ENCODE measurements at places on chromosomes 4 and X. TPM values are rescaled to one million over a fixed set of nuclear protein-coding genes. Genes with fewer than 3 reads are reported as not detected.

CSN1S1 gene
- polyA plus RNA-seq, result not detected

SOWAHB gene
- polyA plus RNA-seq, result 3.5 TPM

RPA4 gene
- 0.26 TPM for polyA plus RNA-seq

DNA sequence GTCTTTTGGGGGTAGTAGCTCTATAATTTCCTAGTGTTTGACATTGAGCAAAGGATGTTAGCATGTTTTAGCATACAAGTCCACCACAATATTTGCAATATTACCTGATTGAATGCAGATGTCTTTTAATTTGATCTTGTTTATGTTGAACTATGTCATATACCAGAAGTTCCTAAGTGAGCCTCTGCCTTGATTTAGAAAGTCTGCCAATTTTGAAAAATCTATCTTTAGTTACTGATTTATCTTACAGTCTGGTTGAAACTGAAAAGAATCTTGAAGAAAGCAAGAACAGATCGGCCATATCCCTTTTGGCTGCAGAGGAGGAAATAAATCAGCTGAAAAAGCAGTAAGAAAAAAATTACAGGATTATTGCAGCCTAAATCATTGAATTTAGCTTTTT lies 18.5 kb downstream of the SPATA18 start:
- no peak for DNase-seq

DNA sequence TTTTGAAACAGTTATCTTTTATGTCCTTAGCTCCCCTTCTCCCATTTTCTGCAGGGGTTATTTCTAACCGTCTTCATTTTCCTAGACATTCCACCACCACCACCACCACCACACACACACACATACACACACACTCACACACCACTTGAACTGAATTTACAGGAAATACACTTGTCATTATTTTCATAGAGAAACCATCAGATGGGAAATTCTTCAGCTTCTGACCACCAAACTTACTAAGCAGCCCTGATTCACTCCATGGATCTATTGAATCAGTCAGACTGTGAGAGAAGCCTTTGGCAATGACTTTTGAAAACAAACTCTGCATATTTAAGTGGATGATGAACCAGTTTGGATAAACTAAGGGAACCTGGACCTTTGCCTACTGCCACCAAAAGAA lies 210.1 kb upstream of the NHS start:
- DNase-seq, result no peak

DNA sequence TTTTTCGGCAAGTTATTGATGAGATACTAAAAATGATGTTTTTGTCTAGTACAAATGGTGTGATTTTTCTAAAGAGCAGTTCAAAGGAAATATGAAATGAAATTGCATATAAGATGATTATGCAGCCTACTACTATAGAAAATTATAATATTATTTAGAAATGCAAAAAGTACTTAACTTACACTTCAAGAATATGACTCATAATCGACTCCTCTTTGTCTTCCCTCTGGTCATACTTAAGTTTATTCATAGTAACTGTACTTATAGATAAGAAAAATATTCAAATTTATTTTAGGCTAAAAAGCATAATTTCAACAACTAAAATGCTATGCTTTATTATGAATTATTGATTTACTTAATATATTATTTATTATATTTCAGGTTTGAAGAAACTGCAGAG lies 33.2 kb downstream of the CEP44 start:
- DNase-seq, result no peak

- DNase-seq, result no peak
These were observed 76.7 kb downstream of the SH3BGRL start for GRCh38 chrX:81278616-81279015.
